HFFc6 (cell line): ENCODE measurements at places on chromosomes 12 and 14. TPM values are rescaled to one million over a fixed set of nuclear protein-coding genes. Genes with fewer than 3 reads are reported as not detected.
A peak's percentile ranks its signal among the peaks of the same experiment; 100 is the strongest.

RPL10L gene
- not detected in 3 replicates for total RNA-seq

DNA sequence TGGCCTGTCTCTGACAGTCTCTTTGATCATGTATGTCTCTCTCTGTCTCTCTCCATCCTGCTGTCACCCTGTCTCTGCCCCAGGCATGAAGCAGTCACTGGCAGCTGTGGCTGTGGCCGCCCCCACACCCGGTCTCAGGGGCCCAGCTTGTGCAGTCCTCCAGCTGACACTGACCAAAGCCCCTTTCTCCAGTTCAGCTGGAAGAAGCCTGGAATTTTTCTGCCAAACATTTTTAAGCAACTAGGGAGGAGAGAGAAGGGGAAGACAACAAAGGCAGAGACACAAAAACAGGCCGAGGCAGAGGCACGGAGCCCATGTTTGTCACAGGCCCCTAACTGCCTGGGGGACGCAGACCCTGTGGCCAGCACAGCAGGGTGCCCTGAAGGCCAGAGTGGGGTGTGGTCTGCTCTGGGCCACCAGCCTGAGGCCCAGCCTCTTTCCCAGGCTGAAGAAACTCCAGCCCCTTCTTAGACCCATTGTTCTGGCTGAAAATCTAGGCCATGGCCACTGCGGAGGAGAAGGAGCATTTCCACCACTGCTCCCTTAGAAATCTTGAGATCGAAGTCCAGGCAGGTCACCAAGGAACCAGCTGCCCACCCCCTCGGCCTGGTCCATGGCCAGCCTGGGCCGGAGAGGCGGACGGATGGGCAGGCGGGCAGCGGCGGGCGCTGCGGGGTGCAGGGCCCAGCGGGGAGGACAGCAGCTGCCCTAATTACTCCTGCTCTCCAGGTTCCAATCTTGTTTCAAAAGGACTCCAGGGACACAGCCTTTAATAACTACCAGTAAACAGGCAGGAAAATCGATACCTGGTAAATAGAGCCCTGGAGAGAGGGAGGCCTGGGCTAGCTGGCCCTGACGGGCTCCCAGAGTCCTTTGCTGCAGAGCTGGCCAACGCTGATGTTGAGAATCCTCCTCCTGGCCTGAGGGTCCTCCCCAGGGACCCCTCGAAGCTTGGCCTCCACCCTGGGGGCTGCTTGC, 14.9 kb downstream of the DTX1 start:
- no peak for DNase-seq

DNA sequence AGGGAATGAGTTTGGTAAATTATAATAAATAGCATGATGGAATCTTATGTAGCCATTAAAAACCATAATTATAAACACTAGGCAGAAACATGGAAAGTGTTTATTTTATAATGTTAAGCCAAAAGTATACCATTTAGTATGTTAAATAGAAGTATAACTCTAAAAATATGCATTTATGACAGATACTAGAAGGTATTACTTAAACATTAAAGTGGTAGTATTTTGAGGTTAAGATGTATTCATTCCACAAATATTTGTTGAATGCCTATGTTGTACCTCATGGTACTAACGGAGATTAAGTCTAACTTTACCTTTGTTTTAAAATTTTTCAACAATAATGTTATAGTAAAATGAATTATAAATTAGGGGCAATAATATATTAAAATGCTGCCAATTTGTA, 24.1 kb downstream of the TTC8 start:
- no peak for DNase-seq

- DNase-seq, result peak; percentile 96
These were observed 60.2 kb upstream of the FERMT2 start for GRCh38 chr14:53011053-53011462.

- DNase-seq, result peak; percentile 90
These were observed 28.1 kb upstream of the TBC1D30 start for GRCh38 chr12:64796205-64796845.
